ENCODE measurements at places on chromosomes 12 and 14. TPM values are rescaled to one million over a fixed set of nuclear protein-coding genes. Genes with fewer than 3 reads are reported as not detected.

DIO2 gene
- 1.5 TPM for total RNA-seq

CORO1C gene
- 285 TPM for total RNA-seq

GYS2 gene
- not detected for total RNA-seq

OTUB2 gene
- total RNA-seq, result 5.5 TPM

ADAM21 gene
- total RNA-seq, result not detected

- no peak for DNase-seq
These were observed 160.3 kb upstream of the PELI2 start for GRCh38 chr14:55957950-55958349.

DNA sequence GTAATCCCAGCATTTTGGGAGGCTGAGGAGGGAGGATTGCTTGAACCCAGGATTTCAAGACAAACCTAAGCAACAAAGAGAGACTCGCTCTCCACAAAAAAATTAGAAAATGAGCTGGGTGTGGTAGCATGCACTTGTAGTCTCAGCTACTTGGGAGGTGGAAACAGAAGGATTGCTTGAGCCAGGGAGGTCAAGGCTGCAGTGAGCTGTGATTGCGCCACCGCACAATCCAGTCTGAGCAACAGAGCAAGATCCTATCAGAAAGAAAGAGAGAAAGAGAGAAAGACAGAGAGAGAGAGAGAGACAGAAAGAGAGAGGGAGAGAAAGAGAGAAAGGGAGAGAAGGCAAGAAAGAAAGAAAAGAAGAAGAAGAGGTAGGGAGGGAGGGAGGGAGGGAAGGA, 37.0 kb downstream of the TDG start:
- no peak for DNase-seq
